ENCODE measurements at places on chromosomes 4 and X.

- no peak overlapping the region for H3K27ac ChIP-seq
- DNase-seq = no peak
- H3K4me1 ChIP-seq = no peaks in the 10 kb centered on the region
- H3K36me3 ChIP-seq = no peaks in the 10 kb centered on the region
- H3K27me3 ChIP-seq = no peaks in the 10 kb centered on the region
Observed at GRCh38 chr4:61638591-61638990, 438.5 kb downstream of the ADGRL3 start.

DNA sequence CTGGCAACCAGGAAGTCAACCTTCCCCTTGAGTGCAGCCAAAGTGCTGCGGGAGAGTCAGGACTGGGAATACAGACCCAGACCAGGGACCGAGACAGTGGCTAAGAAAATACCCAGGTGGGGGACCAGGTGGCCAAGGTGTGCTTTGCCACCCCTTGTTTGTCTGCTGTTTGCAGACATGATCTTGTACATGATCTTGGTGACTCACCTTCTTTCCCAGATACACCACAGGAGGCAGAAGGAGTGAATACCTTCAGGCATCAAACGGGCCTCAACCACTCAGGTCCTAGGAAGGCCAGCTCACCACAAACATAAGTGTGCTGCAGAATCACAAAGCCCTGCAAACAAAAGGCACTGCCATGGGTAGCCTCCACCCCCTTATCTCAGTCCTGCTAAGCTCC is 62.0 kb downstream of the CNGA2 start:
- H3K36me3 ChIP-seq = no peaks in the 10 kb centered on the region
- H3K27ac ChIP-seq = no peak overlapping the region
- no peak overlapping the region for H3K4me3 ChIP-seq
- DNase-seq = no peak

GRCh38 chr4:90950385-90950841 is 823.2 kb downstream of the CCSER1 start:
- no peaks in the 10 kb centered on the region for H3K27me3 ChIP-seq
- no peak overlapping the region for H3K4me3 ChIP-seq
- no peak overlapping the region for H3K27ac ChIP-seq
- H3K36me3 ChIP-seq = no peaks in the 10 kb centered on the region

DNA sequence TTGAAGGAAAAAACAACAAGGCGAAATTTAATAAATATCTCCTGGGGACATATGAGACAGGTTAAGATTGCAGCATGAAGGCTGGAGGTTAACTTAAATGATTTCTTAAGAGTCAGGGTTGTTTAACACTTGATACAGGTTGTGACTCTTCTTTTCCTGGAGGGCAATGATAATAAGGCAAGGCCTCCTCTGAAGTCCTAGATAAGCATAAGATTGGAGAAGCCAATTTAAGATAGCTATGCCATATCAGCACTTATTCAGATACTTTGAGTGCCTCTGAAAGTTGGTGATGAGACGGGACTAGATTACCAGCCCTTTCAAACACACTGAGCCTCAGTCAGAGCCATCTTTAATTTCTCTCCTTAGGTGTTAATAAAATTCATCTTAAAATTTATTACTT is 350.8 kb downstream of the FBXO8 start:
- H3K4me3 ChIP-seq = no peak overlapping the region
- no peaks in the 10 kb centered on the region for H3K27me3 ChIP-seq
- no peaks in the 10 kb centered on the region for H3K36me3 ChIP-seq

- H3K27me3 ChIP-seq = no peaks in the 10 kb centered on the region
- DNase-seq = no peak
- H3K36me3 ChIP-seq = no peaks in the 10 kb centered on the region
- no peak overlapping the region for H3K27ac ChIP-seq
Observed at GRCh38 chr4:4919927-4920326, 60.5 kb downstream of the MSX1 start.

GRCh38 chrX:134452596-134452995 is 7.4 kb upstream of the HPRT1 start:
- no peaks in the 10 kb centered on the region for H3K36me3 ChIP-seq
- no peaks in the 10 kb centered on the region for H3K27me3 ChIP-seq
- H3K4me3 ChIP-seq = no peak overlapping the region
- DNase-seq = no peak
- H3K4me1 ChIP-seq = no peaks in the 10 kb centered on the region
- no peak overlapping the region for H3K27ac ChIP-seq

- H3K4me3 ChIP-seq = no peak overlapping the region
- H3K36me3 ChIP-seq = no peaks in the 10 kb centered on the region
- H3K27ac ChIP-seq = no peak overlapping the region
- no peak for DNase-seq
Observed at GRCh38 chr4:81052119-81053068, 21.9 kb downstream of the BMP3 start.

DNA sequence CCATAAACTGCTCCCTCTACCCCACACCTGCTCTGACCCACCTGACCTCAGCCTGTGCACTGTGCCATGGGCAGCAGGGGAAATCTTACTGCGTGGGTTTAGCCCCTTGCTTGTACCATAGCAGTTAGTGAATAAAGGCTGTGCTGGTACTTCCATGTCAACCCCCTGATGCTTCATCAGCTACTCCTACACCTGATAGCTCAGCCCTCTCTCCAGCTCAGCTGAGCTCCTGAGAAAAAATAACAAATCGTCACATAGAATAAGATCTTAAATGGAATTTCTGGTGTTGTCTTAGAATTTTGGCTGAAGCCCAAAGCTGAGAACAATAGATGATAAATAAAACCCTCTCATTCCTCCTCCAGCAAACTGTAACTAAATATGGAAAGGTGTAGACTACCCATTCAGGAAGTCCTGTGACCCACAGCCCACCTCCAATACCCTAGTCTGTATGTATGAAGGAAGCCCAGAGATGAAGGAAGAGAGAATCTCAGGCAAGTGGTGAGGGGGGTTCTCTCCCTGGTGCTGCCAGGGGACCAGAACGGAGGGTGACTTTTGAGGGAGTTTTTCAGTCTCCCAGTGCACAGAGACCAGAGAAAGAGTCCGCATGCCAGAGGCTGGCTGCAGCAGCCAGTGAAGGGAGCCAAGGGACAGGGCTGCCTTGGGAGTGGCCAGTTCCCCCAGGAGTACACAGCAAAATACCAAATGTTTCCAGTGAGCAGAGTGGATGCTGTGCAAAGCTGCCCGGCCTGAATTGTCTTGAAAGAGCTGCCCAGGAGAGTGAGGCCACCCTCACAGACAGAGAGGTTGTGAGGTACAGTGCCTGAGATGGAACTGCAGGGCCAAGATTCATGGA is 227.3 kb downstream of the QDPR start:
- no peak for DNase-seq
- no peaks in the 10 kb centered on the region for H3K27me3 ChIP-seq
- no peak overlapping the region for H3K27ac ChIP-seq
- no peaks in the 10 kb centered on the region for H3K36me3 ChIP-seq
- no peak overlapping the region for H3K4me3 ChIP-seq

GRCh38 chr4:114271031-114271430 is 291.6 kb upstream of the ARSJ start:
- H3K4me1 ChIP-seq = no peaks in the 10 kb centered on the region
- no peak overlapping the region for H3K27ac ChIP-seq
- no peak for DNase-seq
- no peaks in the 10 kb centered on the region for H3K36me3 ChIP-seq
- no peaks in the 10 kb centered on the region for H3K27me3 ChIP-seq

DNA sequence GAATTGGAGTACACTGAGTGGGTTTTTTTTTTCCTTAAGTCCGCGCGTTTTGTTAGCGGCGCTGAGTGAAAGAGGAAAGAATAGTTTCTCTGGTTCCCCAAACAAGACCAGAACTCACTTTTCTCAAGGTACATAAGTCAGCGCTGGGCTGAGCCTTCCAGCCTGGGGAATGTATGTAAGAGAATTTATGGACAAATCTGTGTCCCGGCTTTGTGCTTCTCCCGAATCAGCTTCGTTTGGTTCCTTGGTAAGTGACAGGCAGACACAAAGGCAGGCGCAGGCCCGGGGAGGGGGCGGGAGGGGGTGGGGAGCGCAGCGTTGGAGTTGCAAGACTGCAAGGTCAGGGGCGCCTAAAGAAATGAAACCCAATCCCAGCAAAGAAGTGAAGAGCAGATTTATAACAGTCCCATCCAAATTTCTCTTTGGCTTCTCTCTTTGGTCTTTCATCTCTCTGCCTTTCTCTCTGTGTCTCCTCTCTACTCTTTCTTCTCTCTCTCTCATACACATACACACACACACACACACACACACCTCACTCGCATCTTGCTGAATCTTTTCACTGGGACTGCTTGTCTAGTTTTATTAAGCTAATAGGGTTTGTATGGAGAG is 981 bp downstream of the TET2 start:
- H3K27ac ChIP-seq = no peak overlapping the region
- H3K27me3 ChIP-seq = peaks cover 39% of the 10 kb centered on the region
- peak overlapping the region; percentile 59 for H3K4me3 ChIP-seq
- no peaks in the 10 kb centered on the region for H3K4me1 ChIP-seq
- no peak for DNase-seq
- H3K36me3 ChIP-seq = no peaks in the 10 kb centered on the region

GRCh38 chr4:184313702-184314659 is 96.3 kb upstream of the ENPP6 start:
- DNase-seq = no peak
- H3K4me3 ChIP-seq = no peak overlapping the region
- H3K4me1 ChIP-seq = no peaks in the 10 kb centered on the region
- H3K36me3 ChIP-seq = no peaks in the 10 kb centered on the region
- H3K27ac ChIP-seq = no peak overlapping the region

DNA sequence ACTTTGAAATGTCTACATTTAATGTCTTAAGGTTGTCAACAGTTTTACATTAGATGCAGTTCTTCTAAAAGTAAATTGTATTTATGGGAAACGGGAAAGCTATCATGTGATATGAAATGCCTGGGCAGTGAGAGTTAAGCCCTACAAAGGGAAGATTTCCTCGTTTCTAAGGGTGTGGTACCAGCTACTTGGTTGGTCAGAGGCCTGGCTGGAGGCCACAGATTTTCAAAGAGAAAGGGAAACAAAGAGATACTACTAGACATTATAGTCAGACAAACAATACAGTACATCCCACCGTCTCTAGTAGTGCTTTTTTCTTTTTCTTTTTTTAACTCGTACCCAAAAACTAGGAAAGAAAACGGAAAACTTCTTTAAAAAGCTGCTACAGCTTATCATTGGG is 467.8 kb downstream of the PCDH7 start:
- no peak overlapping the region for H3K27ac ChIP-seq
- no peaks in the 10 kb centered on the region for H3K4me1 ChIP-seq

GRCh38 chrX:135591871-135592270 is 71.4 kb downstream of the INTS6L start:
- no peaks in the 10 kb centered on the region for H3K4me1 ChIP-seq
- H3K27ac ChIP-seq = no peak overlapping the region
- no peak for DNase-seq
- H3K27me3 ChIP-seq = no peaks in the 10 kb centered on the region
- H3K36me3 ChIP-seq = no peaks in the 10 kb centered on the region

- no peaks in the 10 kb centered on the region for H3K27me3 ChIP-seq
- no peak for DNase-seq
- no peak overlapping the region for H3K27ac ChIP-seq
- no peaks in the 10 kb centered on the region for H3K4me1 ChIP-seq
- no peaks in the 10 kb centered on the region for H3K36me3 ChIP-seq
Observed at GRCh38 chr4:55012363-55013230, 112.8 kb downstream of the KDR start.

DNA sequence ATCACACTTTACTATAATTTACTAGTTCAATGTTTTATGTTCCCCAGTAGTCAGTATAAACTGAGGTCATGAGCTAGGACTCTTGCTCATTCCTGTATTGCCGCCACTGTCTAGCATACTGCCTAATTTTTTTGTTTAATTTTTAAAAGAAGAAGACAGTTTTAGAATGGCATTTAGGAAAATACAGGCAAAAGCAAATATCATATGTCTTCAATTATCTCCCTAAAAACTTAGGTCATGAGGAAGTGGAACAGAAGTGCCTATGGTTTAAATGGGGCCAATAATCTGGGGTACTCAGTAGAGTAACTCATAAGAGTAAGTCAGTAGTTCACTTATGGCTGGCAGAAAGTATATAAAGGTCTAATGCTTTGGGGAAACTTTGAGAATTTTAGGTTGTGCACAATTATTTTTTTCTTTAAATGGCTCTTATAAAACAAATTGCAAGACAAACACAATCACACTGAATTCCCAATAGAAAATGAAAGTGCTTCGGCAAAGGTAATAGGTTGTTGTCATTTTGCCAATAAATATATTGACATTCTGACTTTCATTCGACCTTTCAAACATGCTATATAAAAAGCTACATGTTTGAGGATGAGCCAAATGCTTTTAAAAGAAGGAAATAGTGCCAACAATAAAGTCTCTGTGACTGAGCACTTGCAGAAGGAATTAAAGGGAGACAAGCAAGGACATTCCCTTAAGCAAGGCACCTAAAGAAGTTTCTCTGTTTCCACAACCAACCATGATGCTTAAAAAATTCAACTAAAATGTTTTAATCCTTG is 390.1 kb downstream of the PDGFC start:
- DNase-seq = no peak
- no peaks in the 10 kb centered on the region for H3K4me1 ChIP-seq
- no peak overlapping the region for H3K27ac ChIP-seq
- no peaks in the 10 kb centered on the region for H3K36me3 ChIP-seq
- no peak overlapping the region for H3K4me3 ChIP-seq

DNA sequence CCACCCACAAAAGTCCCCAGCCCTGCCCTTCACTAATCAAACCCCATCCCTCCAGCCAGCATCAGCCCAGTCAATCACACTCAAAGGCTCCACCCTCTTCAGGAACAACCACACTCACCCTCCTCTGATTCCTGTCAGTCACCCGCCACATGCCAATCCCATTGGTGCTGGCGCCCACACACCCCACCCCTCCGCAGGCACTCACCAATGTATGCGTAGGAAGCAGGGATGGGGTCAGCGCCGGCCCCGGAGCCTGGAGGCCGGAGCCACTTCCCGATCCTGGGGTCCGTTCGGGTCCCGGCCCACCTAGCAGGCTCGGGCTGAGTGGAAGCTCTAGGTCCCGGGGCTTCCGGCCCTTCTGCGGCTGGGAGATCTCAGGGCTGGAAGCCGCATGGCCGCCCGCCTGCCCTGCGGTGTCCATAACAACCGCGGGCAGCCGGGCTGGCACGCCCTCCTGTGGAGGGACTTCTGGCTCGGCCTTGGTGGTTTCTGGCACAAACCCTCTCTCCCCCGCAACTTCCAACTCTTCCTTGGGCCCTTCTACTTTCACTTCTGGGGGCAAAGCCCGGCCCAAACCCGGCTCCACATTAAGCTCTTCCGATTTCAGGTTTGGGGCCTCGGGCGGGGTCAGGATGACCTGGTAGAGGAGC is 7.9 kb upstream of the CFP start:
- H3K27me3 ChIP-seq = no peaks in the 10 kb centered on the region
- H3K4me3 ChIP-seq = no peak overlapping the region
- H3K4me1 ChIP-seq = no peaks in the 10 kb centered on the region
- no peak overlapping the region for H3K27ac ChIP-seq
- H3K36me3 ChIP-seq = 0 out of 2 replicates have a peak, but pooled peaks cover 7% of the 10 kb centered on the region

DNA sequence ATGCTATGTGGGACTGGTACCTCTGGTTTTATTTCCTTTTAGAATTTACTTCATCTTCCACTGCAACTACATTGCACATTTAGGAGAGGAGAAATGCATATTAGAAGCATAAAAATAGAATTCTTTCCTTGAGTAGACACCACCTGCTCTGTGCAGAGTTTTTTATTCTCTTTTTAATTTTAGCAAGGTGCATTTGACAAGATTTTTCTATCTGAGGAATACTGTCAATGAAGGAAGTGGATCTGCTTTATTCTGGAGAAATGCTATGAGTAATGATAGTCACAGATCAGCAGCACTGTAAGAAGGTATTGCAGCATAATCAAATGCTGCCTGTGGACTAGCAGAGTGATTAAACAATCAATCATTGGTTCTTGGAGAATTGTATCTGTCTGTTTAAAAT is 1038.3 kb downstream of the RAPGEF2 start:
- H3K27me3 ChIP-seq = no peaks in the 10 kb centered on the region
- no peak overlapping the region for H3K27ac ChIP-seq
- no peak for DNase-seq
- H3K4me3 ChIP-seq = no peak overlapping the region

GRCh38 chrX:20461576-20461975 is 194.9 kb upstream of the RPS6KA3 start:
- H3K4me3 ChIP-seq = no peak overlapping the region
- DNase-seq = no peak
- no peaks in the 10 kb centered on the region for H3K36me3 ChIP-seq
- H3K4me1 ChIP-seq = no peaks in the 10 kb centered on the region
